ENCODE measurements at places on chromosomes 5 and 9.

GRCh38 chr5:69013481-69013880 is 80.3 kb upstream of the SLC30A5 start:
- DNase-seq: no peak

DNA sequence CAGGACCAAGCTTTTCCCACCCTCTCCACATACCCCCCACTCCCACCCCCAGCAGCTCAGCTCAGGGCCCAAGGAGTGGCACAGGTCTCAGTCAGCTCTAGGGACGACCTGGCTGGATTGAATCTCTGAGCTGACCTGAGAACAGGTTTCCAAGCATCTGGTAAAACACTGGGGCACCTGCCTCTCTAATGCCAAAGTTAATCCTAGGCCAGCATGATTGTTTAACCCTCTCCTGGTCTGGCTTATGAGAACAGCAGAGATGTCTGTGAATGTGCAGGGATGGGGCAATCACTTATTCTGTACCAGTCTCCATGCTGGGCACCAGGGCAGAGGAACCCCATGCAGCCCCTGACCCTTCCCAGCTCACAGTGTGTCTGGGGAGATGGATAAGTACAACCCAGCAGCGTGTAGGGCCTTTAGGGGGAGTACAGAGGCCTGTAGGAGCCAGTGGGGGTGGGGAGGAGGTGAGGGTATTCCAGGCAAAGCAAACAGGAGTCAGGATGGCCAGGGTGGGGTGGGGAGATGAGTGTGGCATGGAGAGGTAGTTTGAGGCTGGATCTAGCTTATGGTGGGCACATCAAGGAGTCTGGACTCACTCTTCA is 678 bp upstream of the KIF12 start:
- no peak for DNase-seq

- no peak for DNase-seq
Observed at GRCh38 chr5:146006470-146007190, 70.3 kb downstream of the SH3RF2 start.

DNA sequence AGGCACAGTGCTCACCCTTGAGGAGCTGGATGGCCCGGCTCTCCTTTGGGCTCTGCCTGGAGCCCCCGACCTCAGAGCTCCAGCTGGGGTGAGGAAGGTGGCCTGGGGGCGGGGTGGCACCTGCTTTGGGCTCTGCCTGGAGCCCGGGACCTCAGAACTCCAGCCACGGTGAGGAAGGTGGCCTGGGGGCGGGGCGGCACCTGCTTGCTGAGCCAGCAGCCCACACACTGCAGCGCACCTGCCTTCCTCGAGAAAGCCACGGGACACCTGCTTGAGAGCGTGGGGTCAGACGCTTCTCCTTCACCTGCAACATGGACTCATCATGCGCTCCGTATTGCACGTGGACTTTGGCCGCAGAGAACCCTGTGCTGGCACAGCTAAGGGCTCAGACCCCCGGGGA is 51.8 kb downstream of the IRX2 start:
- DNase-seq: no peak

- no peak for DNase-seq
Observed at GRCh38 chr9:14957109-14957508, 46.9 kb upstream of the FREM1 start.

DNA sequence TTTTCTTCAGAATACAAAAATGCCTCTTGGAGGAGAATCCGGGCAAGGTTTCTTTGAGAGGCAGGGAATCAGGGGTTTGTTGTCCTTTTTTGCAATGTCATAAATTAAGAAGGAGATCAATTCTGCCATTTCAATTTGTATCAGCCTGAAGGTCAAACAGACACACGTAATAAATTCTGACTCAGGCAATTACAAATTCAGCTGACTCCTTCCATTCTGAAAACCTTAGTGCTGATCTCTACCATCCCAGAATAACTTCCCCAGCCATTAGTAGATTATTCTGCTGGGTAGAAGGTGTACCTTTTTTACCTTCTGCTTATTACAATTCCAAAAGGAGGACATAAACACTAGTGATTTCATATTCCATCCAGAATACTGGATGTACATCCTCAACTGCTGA is 516.6 kb downstream of the AGTPBP1 start:
- no peak for DNase-seq

- DNase-seq: no peak
Observed at GRCh38 chr5:173395933-173396308, 67.7 kb upstream of the STC2 start.

- no peak for DNase-seq
Observed at GRCh38 chr5:1555011-1555807, 31.4 kb upstream of the LPCAT1 start.

- no peak for DNase-seq
Observed at GRCh38 chr5:14552017-14552416, 29.6 kb upstream of the OTULINL start.

All from stimulated activated CD8-positive, alpha-beta memory T cell treated with anti-CD3 and anti-CD28 coated beads, Interleukin-4, amount 100 ng/mL, for 1 hour (primary cell).